ENCODE measurements at places on chromosomes 7 and 10. TPM values are rescaled to one million over a fixed set of nuclear protein-coding genes. Genes with fewer than 3 reads are reported as not detected.

DNA sequence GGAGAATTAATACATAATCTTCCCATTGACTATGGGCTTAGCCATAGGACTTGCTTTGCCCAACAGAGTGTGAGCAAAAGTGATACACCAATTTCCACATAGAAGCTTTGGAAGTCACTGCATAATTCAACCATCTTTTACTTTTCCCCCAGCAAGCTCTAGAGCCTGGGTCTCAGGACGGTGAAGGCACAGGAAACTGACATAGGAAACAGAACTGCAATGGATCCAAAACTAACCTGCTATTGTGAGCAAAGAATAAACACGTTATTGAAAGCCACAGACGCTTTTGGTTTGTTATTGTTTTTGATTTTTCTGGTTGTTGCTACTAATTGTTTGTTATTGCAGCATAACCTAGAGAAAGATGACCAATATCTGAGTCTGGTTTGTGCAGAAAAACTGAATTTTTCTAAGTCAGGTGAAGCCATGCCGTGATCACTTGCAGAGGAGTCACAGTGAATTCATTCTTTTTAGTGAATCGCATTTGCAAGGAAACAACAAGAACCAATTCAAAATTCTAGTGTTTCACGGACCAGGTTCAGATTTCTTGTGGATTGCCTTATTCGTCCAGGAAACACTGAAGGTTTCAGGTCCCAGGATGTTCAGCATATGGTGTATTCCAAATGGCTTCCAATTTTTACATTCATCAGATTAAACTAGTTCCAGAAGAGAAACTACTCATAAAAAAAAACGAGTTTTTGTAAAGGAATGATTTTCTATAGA is 52.8 kb downstream of the CUBN start:
- DNase-seq, result no peak

DNA sequence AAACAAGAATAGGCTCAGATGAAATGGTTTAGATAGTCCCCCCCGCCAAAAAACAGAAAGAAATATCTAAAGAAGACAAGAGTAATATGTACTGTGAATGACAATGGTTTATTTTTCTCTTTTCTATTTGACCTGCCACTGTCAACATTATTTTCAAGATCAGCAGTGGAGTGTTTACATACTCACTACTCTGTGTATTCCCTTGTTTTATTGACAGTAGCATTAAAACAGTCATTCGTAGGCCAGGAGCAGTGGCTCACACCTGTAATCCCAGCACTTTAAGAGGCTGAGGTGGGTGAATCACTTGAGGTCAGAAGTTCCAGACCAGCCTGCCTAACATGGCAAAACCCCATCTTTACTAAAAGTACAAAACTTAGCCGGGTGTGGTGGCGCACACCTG is 245.3 kb upstream of the SLC26A5 start:
- DNase-seq, result no peak

The PDZD7 gene
- 0.16 TPM for total RNA-seq

The TMEM26 gene
- 2.3 TPM for total RNA-seq

The OPALIN gene
- not detected for total RNA-seq

Data from myocyte (in vitro differentiated cells).